ENCODE measurements at places on chromosomes 1 and 21.

GRCh38 chr1:228867951-228868730 is 132.9 kb downstream of the RHOU start:
- no peak for DNase-seq

DNA sequence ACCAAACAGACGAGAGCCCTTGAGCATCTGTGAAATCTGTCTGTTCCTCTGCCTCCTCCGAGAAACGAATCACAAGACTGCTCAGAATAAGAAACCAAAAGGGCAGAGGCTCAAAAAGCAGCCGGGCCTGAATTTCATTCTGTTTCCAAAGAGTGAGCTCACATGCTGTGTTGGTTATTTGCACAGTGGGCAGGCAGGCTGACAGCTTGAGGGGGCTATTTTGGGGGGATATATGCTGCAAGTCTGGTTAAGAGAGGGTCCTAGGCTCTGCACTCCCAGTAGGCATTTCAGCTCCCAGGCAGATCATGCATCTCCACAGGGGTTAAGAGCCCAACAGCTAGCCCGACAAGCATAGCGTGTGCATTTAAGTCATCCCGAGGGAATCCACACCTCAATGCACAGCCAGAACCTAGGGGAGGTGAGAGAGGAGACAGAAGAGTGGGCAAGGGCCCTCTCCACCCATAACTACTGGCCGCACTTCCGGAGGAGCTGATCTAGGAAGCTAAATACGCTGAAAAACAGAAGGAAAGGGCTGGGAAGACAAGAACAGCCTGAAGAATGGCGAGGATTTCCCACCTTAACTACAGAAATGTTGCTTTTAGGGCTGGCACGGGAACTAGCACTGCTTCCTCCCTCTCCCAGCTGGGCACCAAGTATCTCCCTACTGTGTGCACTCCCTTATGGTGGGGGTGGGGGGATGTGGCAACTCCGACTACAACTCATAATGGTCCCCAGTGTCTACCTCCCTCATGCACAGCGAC is 3.7 kb downstream of the PGBD5 start:
- DNase-seq: no peak

GRCh38 chr1:157725221-157725577 is 24.6 kb upstream of the FCRL3 start:
- peak; percentile 18 for DNase-seq

DNA sequence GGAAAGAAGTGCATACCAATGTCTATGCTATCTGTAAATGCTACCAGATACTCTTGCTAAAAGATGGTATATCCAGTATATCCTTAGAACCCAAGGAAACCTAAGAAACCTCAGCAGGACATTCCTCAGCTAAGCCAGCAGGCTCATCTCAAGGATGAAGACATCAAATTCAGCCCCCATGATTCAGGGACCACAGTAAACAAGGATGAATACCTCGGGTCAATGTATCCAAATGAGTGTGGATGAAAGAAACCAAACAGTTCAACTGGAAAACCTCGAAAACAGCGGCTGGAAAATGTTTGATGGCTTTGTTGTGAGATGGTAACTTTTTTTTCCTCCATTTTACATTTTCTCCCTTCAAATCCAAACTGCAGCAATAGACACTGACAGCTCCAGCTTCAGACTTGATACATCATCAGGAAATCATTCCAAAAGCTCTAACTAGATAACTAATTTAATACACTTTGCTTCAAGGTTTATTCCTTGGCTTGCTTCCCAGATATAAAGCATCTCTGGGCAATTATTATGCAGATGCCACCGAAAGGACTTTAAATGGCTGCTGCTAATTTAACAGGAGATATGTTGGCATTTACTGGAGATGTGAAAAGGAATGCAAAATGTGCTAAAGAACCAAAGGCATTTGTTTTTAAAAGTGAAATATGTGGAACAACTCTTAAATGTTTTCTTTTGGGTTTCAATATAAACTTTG is 73.6 kb downstream of the SMYD2 start:
- DNase-seq: no peak

DNA sequence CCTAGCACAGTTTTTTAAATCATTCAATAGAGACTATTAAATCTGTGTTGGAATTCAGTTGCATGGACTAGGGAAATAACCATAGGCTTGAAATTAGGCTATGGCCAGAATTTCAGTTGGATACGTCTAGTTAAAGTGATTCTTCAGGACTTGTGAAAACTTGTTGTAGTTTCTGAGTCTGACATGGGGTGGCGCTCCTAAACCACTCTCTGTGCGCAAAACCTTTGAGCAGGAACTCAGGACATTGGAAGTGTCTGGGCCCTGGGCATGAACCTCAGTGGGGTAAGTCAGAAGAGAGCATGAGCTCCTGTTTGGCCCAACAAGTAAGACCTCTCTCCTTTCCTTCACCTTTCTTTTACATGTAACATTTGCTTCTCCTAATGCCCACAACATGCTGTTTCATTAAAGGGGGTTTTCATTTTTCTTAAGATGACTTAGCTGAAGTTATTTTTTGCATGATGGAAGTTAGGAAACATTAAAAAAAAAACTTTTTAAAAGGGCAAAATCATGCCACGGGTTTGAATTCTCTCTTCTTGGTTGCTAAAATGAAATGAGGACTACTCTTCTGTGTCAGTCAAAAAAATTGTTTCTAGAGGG is 17.1 kb upstream of the CCDC190 start:
- no peak for DNase-seq

DNA sequence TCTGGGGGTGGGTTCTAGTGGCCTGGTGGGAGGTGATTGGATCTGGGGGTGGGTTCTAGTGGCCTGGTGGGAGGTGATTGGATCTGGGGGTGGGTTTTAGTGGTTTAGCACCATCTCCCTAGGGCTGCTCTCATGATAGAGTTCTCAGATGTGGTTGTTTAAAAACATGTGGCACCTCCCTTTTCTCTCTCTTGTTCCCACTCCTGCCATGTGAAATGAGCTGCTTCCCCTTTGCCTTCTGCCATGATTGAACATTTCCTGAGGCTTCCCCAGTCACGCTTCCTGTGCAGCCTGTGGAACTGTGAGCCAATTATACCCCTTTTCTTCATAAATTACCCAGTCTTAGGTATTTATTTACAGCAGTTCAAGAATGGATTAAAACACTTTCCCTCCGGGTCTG is 327.3 kb upstream of the AJAP1 start:
- no peak for DNase-seq

GRCh38 chr1:54238353-54239034 is 38.5 kb downstream of the MRPL37 start:
- DNase-seq: no peak
